H1 (cell line): ENCODE measurements at places on chromosomes 2 and 18.

- no peaks in the 10 kb centered on the region for H3K4me1 ChIP-seq
- H3K27ac ChIP-seq, result no peak overlapping the region
- H3K27me3 ChIP-seq, result no peaks in the 10 kb centered on the region
- no peak overlapping the region for H3K4me3 ChIP-seq
- H3K36me3 ChIP-seq, result no peaks in the 10 kb centered on the region
- DNase-seq, result no peak
These were observed 199.0 kb upstream of the ERBB4 start for GRCh38 chr2:212737392-212738172.

- no peak for DNase-seq
- H3K36me3 ChIP-seq, result no peaks in the 10 kb centered on the region
- no peak overlapping the region for H3K4me3 ChIP-seq
- no peaks in the 10 kb centered on the region for H3K27me3 ChIP-seq
These were observed 35.0 kb upstream of the PSMD14 start for GRCh38 chr2:161273038-161273760.

GRCh38 chr2:118878531-118879149 is 31.2 kb upstream of the EN1 start:
- peaks cover 2% of the 10 kb centered on the region; the same call in 1 of the 2 replicates for H3K4me1 ChIP-seq
- no peak overlapping the region for H3K4me3 ChIP-seq
- DNase-seq, result no peak
- H3K27ac ChIP-seq, result no peak overlapping the region
- H3K36me3 ChIP-seq, result no peaks in the 10 kb centered on the region

GRCh38 chr2:159251296-159252173 is 35.0 kb downstream of the WDSUB1 start:
- H3K4me3 ChIP-seq, result no peak overlapping the region
- no peaks in the 10 kb centered on the region for H3K4me1 ChIP-seq
- no peak overlapping the region for H3K27ac ChIP-seq
